ENCODE measurements at places on chromosomes 4 and X.

GRCh38 chr4:127479031-127479622 is 153.6 kb upstream of the INTU start:
- no peak for DNase-seq

- DNase-seq, result no peak
Observed at GRCh38 chr4:70243091-70243490, 694 bp downstream of the CSN3 start.

DNA sequence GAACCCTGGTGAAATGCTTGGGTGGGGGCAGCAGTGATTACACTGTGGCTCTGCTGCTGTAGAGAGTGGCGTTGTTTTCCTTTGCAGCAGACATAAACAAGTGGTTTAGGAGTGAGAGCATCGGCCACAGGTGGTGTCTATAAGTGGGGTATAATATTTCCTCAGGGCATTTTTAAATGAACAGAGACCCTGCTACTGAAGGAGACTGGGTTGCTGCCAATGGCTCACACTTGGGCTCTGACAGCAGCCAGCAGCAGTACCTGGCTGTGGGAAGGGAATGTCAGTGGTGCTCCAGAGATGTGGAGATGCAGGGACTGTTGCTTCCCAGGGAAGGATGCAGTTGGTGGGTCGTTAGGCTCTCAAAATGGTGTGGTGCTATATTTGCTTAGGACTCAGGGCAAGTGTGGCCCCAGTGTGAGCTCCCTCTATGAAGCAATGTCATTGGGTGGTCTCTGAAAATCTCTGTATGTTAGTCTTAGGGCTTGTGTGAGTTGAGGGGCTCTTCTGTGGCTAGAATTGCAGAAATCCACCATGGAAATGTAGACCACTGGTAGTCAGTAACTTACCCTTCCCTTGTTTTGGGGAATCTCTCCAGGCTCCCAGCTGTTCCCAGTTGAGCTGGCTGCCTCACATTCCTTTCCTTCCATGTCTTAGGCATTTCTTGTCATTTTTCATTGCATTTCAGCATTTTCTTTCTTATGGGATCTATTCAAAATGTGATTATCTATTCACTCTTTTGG is 1023.0 kb upstream of the GRID2 start:
- no peak for DNase-seq

GRCh38 chr4:37873386-37873785 is 17.5 kb upstream of the TBC1D1 start:
- DNase-seq, result no peak

All from right lobe of liver (tissue), 6 donors.